ENCODE measurements at places on chromosomes 16 and 17.

GRCh38 chr17:43216762-43217613 is 5.3 kb downstream of the TMEM106A start:
- no peak for DNase-seq

DNA sequence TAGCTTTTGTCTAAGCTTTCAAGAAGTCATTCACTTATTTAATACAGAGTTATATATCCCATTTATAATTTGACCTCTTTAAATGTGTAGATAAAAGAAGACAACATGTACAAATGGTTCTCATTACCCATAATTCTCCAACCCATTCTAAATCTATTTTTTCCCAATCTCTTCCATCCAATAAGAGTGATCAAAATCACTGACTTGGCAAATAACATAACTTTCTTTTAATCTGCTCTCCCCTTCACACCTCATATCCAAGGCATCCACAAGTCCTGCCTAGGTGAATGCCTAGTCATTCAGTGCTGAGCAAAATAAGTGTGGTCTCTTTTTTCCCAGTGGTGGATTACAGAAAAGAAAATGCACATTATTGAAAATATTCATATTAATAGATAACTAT is 1231.1 kb downstream of the CDH11 start:
- no peak for DNase-seq

DNA sequence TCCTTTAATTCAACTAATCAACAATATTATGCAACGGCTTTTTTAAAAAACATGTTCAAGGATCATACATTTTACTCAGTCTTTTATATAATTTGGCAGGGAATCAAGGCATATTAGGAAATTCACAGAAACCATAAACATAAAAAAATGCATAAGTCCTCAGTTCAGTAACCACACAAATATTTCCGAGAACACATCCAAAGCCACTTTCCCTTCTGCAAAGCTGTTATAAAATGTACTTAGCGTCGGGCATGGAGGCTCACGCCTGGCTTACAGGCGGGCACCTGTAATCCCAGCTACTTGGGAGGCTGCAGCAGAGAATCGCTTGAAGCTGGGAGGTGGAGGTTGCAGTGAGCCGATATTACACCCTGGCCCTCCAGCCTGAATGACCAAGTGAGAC is 9.7 kb upstream of the ZC3H7A start:
- DNase-seq, result no peak

GRCh38 chr17:74368341-74369081 is 1.2 kb downstream of the GPR142 start:
- peak; percentile 81 for DNase-seq

DNA sequence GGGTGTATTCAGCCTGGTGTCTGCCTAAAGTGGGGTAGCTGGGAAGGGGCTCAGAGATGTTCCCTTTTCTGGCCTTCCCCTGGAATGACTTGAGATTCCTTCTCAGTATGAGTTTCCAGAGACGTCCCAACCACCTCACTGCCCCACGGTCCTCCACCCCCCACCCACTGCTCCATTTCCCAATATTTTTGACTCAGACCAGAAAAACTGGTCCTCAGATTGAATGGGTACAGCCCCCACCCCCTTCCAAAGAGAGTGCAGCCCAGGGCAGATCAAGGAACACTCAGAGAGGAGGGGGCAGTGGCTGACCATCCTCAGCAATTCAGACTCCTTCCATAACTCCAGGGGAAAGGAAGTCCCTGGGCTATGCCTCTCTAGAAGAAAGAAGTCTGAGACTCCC is 3.2 kb downstream of the ACLY start:
- no peak for DNase-seq

DNA sequence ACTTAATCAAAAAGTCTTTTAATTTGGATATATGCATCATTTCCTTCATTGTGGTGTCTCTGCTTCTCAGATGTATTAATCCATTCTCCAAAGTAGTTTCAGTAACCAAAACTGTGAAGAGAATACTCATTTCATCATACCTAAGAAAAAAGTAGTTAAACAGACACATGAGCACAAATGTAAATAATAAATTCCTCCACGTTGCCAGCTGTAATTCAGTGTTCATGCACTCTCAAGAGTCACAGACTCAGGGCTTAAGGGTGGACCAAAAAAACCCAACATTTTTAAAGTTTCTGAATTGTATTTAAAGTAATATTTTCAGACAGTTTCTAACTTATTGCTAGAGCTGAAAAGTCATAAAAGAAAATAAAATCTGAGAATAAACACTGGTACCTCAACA is 19.0 kb downstream of the POLG2 start:
- no peak for DNase-seq

All from stimulated activated CD4-positive, alpha-beta T cell treated with anti-CD3 and anti-CD28 coated beads, Interleukin-2, amount 100 ng/mL, for 24 hours (primary cell).